ENCODE measurements at places on chromosomes 3 and 15.

GRCh38 chr3:12478326-12478725 lies 6.0 kb upstream of the TSEN2 start:
- DNase-seq: no peak

DNA sequence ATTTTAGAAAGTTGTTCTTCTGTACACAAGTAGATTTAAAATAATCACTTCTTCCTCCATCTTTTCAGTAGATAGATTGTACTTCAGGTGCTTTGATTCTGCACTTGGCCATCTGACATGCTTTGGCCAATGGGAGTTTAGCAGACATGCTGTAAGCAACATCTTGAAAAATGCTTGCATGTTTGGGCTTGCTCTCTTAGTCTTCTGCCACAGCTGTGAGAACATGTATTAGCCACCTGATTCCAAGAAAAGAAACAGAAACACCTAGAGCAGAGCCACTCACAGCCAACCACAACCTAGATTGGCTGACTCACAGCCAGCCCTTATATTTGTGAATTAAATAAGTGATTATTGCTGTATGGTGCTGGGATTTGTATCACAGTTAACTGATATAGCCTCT lies 70.2 kb upstream of the GADL1 start:
- DNase-seq: no peak

- no peak for DNase-seq
Measured at GRCh38 chr15:100338247-100338646, 3.5 kb downstream of the ADAMTS17 start.

DNA sequence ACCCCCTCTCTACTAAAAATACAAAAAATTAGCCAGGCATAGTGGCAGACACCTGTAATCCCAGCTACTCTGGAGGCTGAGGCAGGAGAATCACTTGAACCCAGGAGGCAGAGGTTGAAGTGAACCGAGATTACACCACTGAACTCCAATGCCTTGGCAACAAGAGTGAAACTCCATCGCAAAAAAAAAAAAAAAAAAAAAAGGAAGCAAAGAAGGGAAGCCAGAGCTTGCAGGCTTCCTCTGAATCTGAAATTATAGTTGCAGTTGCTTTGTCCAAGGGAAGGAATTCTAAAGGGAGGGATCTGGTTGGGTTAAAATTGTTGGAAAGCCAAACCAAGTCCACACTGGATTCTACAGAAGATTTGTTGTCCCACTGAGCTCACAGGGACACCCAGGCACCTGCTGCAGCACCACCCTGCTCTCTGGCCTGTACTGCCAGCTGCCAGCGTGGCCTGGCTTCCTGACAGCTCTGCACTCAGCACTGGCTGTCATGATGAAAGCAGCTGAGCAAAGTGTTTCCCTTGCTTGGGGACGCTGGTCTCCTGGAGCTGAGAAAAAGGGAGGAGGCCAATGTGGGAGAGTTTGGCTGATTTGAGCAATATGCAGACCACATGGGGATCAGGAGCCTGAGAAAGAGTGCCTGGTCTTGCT lies 88.8 kb upstream of the HES1 start:
- peak; percentile 20 for DNase-seq

GRCh38 chr3:187809612-187809991 lies 64.3 kb upstream of the BCL6 start:
- no peak for DNase-seq

DNA sequence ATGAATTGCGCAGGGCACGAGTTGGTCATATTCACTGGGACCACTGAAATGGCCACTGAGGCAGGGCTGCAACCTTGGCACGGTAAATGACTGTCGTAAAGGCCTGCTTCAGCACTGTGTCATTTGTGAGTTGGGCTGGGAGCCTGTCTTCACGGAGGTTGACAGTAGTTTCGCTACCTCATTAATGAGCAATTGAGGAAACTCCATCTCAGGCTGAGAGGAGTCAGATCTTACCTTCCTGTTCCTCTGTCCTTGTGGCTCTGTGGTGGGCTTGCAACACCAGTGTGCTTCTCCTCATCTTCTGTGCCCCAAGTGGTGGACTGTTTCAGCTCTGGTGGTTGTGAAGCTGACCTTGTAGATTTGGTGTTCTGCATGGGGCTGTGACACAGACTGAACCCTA lies 80.1 kb upstream of the EIF1B start:
- DNase-seq: peak; percentile 43

DNA sequence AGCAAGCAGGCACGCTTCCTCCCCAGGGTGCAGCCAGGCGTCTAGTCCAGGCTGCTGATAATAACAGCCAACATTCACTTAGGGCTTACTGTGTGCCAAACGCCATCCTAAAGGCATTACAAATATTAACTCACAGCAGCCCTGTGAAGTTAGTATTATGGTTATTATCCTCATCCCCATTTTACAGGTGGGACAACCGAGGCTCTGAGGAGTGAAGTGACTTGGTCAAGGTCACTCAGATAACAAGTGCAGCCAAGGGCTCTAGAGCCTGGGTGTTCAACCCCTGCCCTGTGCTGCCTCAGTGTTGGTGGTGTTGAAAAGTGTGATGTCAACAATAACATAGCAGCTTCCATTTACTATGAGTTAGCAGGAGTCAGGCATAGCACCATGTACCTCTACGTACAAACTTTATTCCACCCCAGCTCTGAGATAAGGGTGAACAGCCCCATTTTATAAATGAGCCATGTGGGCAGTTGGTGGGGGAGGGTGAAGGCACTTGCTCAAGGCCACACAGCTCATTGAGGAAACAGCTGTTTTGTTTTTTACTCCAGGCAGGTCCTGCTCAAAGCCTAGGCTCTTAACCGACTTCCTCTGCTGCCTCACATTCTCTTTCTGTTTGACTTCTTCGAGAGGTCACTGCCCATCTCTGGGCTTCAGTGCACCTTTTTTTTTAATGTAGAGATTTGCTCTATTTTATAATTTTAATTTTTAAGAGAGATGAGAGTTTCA lies 24.0 kb upstream of the TRH start:
- no peak for DNase-seq

- no peak for DNase-seq
Measured at GRCh38 chr15:71577071-71577470, 233.3 kb upstream of the NR2E3 start.

GRCh38 chr3:30201715-30202114 lies 404.7 kb upstream of the TGFBR2 start:
- DNase-seq: no peak

GRCh38 chr3:42106646-42107045 lies 15.5 kb downstream of the TRAK1 start:
- DNase-seq: no peak

DNA sequence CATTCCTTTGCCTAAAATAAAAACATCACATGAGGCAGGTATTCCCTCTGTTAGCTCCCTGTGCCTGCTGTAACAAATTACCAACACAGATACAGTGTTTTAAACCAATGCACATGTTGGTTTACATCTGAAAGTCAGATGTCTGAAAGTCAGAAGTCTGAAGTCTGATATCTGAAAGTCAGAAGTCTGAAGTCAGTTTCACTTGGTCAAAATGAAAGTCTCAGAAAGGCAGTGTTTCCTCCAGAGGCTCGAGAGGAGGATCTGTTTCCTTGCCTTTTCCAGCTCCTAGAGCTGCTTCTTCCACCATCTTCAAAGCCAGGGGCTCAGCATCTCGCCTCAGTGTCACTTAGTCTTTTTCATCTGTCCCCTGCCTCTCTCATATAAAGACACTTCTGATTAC lies 22.0 kb downstream of the SST start:
- DNase-seq: no peak

- DNase-seq: no peak
Measured at GRCh38 chr3:154132777-154133375, 11.7 kb downstream of the ARHGEF26 start.

DNA sequence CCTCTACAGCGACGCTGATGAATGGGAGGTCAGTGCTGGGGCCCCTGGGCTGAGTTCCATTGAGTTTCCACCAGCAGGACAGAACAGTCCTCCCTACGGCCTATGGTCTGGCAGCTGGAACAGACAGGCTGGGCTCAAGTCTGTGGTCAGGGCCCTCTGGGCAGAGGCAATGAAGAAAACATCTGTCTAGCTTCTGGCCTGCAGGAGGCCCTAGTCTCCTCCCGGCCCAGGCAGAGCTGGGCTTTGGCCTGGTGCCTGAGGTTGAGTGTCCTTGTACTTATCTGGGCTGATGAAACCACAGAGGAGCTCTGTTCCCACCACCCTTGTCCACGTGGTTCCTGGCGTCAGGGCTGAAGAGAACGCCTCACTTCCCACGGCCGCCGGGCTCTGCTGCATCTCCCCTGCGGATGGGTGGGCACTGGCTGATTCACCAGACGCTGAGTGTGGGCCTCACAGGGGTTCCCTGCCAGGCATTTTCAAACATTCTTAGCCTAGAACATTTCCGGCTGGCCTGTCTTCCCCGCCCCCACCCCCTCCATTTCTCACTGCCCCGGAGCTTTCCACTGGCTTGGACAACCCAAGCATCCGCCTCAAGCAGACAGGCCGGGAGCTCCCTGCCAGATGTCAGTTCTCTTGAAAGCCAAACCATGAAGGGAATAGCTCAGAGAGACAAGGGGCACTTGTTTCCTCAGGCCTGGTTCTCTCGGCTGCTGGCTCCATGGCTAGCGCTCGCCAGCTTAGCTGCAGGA lies 20.3 kb downstream of the PPCDC start:
- DNase-seq: peak; percentile 84

- no peak for DNase-seq
Measured at GRCh38 chr15:74421302-74422245, 12.2 kb downstream of the SEMA7A start.

- DNase-seq: no peak
Measured at GRCh38 chr3:187093320-187093719, 46.0 kb downstream of the RPL39L start.

- DNase-seq: no peak
Measured at GRCh38 chr15:92268900-92269299, 124.8 kb upstream of the ST8SIA2 start.

DNA sequence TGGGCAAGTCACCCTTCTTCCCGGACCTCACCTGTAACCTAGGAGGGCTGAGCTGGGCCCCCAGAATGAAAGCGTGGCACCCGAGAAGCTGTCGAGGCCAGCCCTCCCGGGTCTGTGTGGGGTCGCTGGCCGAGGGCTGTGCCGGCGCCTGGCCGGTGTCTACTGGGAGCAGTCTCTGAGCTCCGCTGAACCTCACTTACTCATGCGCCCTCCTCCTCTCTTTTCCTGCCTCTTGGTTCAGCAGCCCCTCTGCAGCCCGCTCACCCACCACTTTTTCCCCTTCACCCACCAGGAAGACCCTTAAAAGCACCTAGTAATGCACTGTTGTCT lies 419 bp downstream of the HYKK start:
- DNase-seq: no peak

- DNase-seq: no peak
Measured at GRCh38 chr3:17047162-17047561, 162.4 kb downstream of the PLCL2 start.

- no peak for DNase-seq
Measured at GRCh38 chr15:57914350-57915055, 151.0 kb downstream of the ALDH1A2 start.

GRCh38 chr3:14560110-14560509 lies 20.0 kb upstream of the GRIP2 start:
- no peak for DNase-seq

DNA sequence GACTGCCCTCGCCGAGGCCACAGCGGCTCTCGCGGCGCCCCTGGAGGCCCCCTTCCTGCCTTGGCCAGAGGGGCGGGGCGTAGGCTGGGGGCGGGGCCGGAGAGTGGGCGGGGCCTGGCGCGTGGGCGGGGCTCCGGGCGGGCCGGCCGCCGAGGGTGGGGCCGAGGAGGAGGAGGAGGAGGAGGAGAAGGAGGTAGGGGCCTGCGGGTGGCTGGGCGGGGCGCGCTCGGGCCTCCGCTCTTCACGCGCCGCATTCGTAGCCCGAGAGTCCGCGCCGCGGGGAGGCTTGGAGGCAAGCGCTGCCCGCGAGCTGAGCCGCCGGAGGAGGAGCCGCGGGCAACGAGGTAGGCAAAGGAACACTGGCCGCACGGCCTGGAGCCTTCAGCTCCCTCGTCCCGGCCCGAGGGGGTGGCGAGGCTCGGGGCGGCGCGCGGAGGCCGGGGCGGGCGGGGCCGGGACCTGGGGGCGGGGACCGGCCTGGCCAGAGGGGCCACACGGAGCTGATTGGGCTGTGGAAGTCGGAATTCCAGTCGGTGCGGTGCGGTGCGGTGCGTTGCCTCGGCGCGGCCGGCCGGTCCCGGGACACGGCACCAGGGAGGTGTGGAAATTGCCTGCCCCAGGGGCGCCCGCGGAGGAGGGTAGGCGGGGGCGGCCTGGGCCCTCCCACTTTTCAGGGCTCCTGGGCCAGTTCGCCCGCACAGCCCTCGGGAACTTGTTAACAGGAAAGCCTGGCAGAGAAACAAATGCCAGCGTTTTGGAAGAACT lies at the start of gene PPP2R3A:
Gene PPP2R3A (plus strand): TSS at position 223 of the 765 bp plus-strand sequence. CDS start 35,771 bp downstream, outside the sequence.
- DNase-seq: peak; percentile 79

DNA sequence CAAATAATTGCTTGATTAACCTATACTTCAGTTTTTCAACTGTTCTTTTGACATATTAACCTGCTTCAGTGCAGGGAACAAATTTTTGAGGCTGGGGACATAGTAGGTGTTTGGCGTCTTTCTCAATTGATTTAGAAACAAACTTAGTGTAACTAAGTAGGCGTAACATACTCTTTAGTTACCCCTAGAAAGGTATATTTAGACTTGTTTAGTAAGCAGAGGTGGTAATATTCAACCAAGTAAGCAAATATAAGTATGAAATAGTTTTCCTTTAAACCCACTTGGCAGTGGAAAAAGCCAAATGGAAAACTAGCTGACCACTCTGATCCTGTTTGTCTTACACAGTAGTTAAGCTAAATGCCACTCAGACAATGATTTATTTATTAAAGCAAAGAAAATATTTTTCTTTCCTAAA lies 113.2 kb downstream of the MBNL1 start:
- no peak for DNase-seq

GRCh38 chr3:191003742-191004141 lies 141.2 kb upstream of the GMNC start:
- no peak for DNase-seq

DNA sequence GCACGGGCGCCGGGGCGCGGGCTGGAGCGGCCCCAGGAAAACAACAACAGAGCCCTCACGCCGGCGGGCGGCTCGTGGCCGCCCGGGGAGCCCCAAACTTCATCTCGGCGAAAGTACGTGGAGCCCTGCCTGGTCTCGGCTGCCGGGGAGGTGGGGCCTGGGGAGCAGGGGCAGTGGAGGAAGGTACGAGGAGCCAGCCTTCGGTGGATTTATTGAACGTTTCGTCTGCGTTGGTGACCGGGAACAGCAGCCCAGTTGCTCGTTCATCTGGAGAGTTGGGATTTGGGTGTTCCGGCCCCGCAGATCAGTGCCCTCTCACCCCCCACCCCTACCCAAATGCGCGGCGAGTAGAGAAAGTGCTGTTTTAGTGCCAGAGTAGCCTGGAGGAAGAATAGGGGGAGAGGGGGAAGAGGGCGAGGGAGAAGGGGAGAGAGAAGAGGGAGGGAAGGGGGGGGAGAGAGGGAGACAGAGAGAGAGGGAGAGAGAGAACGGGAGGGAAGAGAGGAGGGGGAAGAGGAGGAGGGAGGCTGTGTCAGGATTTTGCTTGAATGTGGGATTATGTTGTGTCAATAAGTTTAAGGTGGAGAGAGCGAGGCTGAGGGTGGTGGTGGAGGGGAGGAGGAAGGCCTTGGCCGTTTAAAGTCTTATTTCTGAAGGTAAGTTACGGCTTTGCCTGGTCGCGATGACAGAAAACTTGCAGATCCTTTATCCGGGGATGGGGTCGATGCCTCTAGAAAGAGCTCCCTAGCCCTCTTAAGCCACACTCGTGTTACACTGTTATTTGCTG lies 970 bp downstream of the BBX start:
- peak; percentile 44 for DNase-seq
